GM23338 (cell line): ENCODE measurements at places on chromosomes 13 and 19. TPM values are rescaled to one million over a fixed set of nuclear protein-coding genes. Genes with fewer than 3 reads are reported as not detected.

DNA sequence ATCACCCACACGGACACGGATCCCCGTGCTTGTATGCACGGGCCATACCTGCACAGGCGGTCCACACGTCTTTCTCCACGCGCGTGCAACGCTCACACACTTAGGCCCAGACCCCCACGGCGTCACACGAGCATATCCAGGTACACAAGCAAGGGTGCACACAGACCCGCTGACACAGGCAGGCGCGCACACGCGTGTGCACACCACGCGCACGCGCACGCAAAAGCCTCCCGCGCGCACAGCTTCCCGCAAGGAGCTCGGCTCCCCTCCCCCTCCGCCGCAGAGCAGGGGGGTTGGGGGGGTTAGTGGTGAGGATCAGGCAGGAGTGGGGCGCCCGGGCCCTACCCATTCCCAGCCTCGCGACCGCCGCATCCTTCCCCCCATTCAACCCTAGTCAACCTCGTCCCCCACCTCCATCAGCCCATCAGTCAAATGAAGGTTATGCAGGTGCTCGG lies 407 bp downstream of the RAB3A start:
- no peak for DNase-seq

DNA sequence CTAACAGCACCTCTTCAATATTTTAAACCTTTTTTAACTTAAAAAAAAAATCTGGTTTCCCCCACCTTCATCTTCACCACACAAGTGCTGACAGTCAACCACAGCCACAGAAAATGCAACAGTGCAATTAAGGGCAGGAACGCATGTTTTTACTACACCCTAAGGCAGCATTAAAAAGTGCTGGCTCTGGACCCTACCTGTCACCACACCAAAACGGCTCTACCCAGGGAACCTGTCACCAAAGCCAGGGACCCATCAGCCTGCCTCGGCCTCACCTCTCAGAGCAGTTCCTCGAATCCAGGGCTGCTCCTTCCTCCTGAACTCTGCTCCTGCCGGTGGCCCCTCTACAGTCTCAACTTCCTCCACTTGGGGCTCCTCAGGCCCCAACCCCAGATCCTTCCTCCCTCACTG lies 22.5 kb upstream of the SLC35E1 start:
- DNase-seq, result no peak

DNA sequence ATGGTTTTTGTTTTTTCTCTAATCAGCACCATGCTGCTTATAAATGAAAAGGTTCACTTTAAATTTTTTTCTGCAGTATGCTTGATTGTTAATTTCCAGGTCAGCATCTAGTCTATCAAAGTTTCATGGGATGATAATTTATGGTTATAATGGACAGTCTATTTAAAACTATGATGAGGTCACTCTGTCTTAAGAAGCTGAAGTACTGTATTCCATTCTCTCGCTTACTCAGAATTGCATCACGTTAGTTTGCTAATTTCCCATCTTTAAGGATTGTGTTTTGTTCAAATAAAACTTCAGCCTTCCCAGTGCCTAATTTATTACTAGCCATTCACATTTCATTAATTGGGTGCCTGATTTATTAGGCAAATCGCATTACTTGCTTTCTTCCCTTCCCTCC lies 94.3 kb downstream of the GPC6 start:
- DNase-seq, result no peak

GRCh38 chr13:113767366-113767765 lies 8.3 kb downstream of the TMEM255B start:
- no peak for DNase-seq

WDR18 gene
- total RNA-seq, result 112 and 157 TPM in 2 replicates

DNAAF3 gene
- 5.6 and 8.5 TPM in 2 replicates for total RNA-seq

ZNF420 gene
- 7.0 and 10.0 TPM in 2 replicates for total RNA-seq

DNA sequence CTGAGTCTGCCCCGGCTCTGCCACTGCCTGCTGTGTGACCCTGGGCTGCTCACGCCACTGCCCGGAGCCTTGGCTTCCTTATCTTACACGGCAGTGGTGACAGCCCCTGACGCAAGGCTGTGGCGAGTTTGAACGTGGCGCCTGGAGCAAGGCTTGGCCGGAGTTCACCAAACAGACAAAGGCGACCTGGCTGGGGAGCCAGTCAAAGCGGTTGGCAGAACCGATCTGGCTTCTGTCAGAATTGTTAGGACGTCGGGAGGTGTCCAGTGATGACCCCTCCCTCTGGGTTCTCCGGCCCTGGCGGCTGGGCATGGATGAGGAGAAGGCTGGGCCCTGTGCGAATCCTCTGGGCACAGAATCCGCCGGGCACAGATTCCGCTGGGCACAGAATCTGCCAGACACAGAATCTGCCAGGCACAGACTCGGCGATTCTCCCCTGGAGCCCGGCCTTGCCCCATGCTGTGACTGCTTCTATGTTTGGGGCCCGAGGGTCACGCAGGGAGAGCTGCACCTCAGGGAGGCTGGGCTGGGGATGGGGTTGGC lies 11.7 kb upstream of the TMEM255B start:
- no peak for DNase-seq

GRCh38 chr13:60611523-60611922 lies 214.5 kb downstream of the TDRD3 start:
- no peak for DNase-seq

- DNase-seq, result no peak
These were observed 1.3 kb upstream of the PVR start for GRCh38 chr19:44642377-44642776.

- DNase-seq, result no peak
These were observed 248.8 kb downstream of the DACH1 start for GRCh38 chr13:71618159-71618558.
